ENCODE measurements at places on chromosomes 16 and 17.

DNA sequence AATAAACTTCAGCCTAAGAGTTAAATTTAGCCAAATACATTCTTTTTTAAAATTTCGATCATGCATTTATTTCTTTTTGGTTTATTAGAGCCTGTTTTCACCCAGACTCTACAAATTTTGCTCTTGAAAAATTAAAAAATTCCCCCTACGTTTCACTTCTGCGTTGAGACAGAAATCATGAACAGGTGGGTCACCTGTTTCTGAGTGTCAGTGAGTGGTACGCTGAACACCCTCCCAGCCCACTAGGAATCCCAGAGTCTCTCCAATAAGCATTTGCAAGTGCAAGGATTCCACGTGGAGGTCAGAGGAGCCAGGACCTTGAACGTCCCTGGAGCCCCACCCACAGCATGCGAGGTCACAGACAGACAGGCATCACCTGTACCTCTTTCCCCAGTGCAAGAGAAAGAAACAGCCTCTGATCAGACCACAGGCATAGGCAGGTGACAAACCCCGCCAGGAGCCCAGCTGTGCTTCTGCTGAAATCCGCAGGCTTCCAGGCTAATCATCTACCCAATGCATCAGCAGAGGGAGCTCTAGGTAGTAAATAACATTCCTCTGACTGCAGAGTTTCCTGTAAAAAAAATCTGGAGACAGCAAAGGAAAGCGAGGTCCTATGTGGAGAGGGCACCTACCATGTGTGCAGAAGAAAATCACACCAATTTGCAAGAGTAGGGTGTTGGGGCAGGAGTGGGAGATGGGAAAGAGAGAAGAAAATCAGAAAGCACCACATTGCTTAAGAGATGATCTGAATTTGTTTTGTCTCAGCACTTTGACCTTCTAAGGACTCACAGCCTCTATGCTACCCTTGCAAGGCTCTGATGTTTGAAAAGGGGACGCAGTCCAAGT, 5.9 kb upstream of the XYLT1 start:
- peak; percentile 50 for DNase-seq

GRCh38 chr16:21637032-21637968, 15.1 kb downstream of the IGSF6 start:
- no peak for DNase-seq

DNA sequence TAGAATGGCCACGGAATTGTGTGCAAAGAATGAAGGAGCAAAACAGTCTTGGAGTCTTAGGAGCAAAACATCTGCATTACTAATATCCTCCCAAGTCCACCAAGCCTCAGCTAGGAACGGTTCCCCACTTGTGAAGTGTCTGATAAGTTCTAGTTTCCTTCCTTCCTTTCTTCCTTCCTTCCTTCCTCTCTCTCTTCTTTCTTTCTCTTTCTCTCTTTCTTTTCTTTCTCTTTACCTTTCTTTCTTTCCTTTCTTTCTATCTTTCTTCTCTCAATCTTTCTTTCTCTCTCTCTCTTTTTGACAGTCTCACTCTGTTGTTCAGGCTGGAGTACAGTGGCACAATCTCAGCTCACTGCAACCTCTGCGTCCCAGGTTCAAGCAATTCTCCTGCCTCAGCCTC, 160.8 kb downstream of the FOXL1 start:
- no peak for DNase-seq

GRCh38 chr16:85675251-85675874, 13.4 kb downstream of the GINS2 start:
- no peak for DNase-seq

DNA sequence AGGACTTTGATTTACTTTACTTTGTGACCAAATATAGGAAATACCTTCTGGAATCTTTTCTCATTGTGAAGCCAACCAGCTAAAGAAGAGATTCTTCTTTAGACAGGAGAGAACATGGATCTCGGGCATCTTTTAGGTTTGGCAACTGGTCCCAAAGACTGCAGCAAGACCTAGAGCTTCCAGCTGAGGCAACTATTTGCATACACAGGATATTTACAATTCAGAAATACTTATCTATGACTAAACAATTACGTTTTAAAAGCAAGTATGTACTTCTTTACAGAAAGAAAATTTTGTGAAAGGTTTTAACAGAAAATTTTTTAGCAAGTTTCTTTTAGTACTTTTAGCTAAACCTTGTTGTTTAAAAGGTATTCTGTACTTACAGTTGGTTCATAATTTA, 106.5 kb downstream of the MAP2K4 start:
- no peak for DNase-seq

- DNase-seq: no peak
These were observed at the start of gene PYDC1 for GRCh38 chr16:31216422-31217135. Gene PYDC1, minus strand, starts transcription at chr16:31217135. Its CDS starts 107 bp downstream, at chr16:31217028.

- DNase-seq: no peak
These were observed 42.0 kb downstream of the IL21R start for GRCh38 chr16:27444015-27444414.

All from activated CD4-positive, alpha-beta T cell treated with anti-CD3 and anti-CD28 coated beads, Interleukin-2, Interleukin-6, amounts not matched to agents 100 ng/mL and 50 ng/mL, durations not matched to agents 16 hours and 8 hours (primary cell).